Activated T-cell treated with anti-CD3 and anti-CD28 coated beads for 48 hours (primary cell): ENCODE measurements at places on chromosomes 3 and 15.

DNA sequence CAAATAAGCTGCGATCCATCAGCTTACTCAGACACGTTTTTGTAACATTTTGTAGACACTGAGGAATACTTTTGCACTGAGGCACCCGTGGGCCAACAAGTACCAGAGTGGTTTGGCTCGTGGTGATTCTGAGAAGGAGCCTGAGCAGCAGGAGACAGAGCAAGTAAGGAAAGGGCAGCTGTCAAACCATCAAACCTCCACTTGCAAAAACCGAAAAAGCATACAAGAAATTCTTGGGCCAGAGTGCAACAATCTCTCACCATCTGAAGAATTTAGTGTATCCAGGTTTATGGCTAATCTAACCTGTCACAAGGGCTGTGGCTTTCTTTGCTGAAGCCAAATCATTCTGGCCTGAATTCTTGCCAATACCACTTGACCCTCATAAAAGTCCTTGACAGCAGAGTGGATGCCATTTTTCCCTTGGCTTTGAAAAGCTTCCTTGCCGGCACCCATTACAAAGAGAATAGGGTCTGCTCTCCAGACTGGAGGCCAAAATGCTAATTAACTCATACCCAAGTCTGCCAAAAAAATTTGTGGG, 56.7 kb downstream of the MYO1E start:
- no peak for DNase-seq

- DNase-seq = no peak
These were observed 421.9 kb downstream of the MECOM start for GRCh38 chr3:169241630-169241990.

DNA sequence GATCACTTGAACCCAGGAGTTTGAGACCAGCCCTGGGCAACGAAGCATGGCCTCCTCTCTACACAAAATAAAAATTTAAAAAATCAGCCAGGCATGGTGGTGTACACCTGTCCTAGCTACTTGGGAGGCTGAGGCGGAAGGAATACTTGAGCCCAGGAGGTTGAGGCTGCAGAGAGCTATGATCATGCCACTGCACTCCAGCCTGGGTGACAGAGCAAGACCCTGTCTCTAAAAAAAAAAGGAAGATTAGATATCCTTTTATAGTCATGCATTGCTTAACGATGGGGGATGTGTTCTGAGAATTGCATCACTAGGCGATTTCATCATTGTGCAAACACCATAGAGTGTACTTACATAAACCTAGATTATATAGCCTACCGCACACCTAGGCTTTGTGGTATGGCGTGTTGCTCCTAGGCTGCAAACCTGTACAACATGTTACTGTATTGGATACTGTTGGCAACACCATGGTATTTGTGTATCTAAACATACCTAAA, 12.6 kb downstream of the ALAS1 start:
- DNase-seq = no peak

DNA sequence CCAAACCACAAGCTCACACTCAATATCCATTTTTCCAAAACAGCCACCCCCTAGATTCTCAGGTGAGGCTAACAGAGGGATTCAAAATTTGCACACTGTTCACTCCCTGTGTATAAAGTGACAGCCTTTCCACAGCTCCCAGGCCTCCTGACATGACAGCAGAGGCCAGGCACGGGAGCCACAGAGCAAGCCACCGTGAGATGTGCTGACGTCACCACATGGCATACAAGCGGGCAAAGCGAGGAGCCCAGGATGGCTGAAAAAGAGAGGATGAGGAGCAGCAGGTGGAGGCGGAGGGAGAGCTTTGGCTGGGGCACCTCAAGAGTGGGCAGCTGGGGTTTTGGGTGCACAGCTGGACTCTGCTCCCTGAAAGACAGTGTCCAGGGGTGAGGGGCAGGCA, 27.1 kb downstream of the EHD4 start:
- DNase-seq = no peak

DNA sequence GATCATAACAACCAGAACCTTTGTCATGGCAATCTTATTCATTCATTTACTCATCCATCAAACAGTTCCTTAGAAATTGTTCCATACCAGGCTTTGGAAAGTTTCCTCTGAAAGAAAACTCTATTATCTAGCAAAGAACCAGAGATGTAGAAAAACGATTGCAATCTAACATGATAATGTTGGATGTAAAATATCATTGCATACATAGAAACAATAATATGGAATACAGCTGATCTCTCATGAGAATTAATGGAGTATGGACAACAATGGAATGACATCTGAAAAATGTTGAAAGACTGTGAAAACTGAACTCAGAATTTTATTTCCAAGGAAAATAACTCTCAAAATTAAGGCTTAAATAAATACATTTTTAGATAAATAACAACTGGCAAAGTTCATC, 665.4 kb downstream of the NLGN1 start:
- DNase-seq = no peak

- no peak for DNase-seq
These were observed 773 bp downstream of the LINGO1 start for GRCh38 chr15:77631745-77632533.

DNA sequence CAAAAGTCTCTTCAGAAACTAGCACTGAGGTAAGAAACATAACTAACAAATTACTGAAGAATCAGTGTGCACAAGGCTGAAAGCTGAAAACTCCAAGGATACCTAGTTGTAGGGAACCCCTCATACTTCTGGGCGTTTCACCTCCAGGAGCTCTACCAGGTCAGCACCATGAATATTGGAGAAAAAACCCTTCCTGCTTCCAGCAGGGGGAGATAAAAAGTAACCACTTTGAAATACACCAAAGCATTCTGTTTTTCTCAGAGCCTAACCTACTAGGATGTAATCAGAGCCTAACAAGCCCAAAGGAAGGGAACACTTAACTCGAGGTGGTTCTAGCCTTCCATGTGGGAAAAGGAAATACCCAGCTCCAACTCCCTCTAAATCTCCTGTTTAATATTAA, 175.8 kb upstream of the MME start:
- DNase-seq = no peak

DNA sequence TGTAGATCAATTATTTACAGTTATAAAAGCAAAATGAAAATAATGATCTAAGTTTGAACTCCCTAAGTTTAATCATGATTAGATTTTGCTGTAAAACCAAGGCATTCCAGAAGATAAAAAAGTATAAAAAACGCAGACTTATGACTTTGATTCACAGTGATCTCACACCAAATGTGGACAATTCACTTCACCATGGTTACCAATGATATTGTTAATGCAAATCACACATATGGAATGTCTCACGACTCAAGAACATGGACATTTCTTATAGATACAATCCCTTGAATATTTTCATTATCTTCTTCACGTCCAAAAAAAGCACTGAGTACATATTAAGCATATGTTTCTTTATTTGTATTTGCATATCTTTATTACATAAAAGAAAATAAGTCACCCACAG, 1054.2 kb downstream of the NAALADL2 start:
- DNase-seq = no peak

- DNase-seq = no peak
These were observed 29.7 kb downstream of the WHAMM start for GRCh38 chr15:82839136-82839535.

GRCh38 chr3:88141458-88142083, 8.2 kb upstream of the C3orf38 start:
- DNase-seq = no peak

GRCh38 chr15:57540736-57541135, 51.0 kb upstream of the MYZAP start:
- DNase-seq = no peak

DNA sequence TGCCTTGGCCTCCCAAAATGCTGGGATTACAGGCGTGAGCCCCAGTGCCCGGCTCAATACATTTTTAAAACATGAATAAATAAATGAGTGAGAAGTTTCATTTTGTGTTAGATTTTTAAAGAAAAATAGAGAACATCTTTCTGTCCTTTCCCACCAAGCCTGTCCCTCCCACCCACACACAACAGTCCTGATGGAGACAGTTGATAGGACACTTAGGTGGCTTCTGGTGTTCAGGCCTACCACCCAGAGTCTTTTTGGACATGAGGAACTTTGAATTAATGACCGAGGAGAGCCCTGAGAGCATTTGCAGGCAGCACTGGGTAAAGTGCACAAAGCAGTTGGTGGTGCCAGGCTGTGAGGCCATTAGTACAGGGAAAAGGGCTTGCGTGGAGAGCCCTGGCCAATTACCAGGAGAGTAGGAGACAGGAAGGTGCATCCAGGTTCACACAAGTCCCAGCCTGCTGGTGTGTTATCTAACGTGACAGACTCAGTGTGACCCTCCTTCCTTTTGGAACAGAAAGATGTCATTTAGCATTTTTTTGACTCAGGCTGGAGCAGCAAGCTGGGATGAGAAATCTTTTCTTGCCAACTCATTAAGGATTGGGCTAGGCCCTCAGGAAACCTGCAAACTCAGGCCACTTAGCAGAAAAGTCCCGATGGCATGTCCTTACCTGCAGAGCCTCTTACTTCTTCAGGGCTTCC, 103.6 kb downstream of the PDCD6IP start:
- no peak for DNase-seq

DNA sequence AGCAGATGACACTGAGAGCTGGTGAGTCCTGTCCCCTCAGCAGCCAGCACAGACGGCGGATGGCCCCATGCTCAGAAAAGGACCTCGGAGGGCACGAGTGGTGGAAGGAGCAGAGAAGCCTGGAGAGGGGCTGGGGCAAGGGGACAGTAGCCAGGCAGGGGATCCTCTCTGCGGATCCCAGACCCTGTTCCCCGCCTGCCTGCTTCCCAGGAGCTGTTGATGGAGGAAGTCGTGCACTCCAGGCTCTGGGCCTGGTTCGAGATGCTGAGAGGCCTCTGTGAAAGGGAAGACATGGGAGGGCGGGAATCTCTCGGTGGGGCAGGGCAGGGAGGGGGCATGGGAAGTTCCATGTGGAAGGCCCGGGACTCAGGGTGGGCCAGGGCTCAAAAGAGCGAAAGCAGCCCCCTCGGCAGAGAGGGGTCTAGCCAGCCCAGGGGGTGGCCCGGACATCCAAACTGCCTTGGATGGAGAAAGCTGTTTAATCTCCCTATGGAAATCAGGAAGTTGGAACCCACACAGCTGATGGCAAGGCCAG, 47.9 kb upstream of the MAGEF1 start:
- no peak for DNase-seq

GRCh38 chr15:42800731-42801474, 64.0 kb upstream of the CDAN1 start:
- DNase-seq = no peak
